ENCODE measurements at places on chromosomes 2 and 18. TPM values are rescaled to one million over a fixed set of nuclear protein-coding genes. Genes with fewer than 3 reads are reported as not detected.

The KCNG2 gene
- not detected for total RNA-seq

The FNDC4 gene
- total RNA-seq = 3.2 TPM

The MIB1 gene
- total RNA-seq = 24.5 TPM

The MYO5B gene
- total RNA-seq = 4.7 TPM

The HOXD3 gene
- total RNA-seq = 0.90 TPM

The UGT1A5 gene
- total RNA-seq = not detected
